ENCODE measurements at places on chromosomes 12 and 14.
A peak's percentile ranks its signal among the peaks of the same experiment; 100 is the strongest.

DNA sequence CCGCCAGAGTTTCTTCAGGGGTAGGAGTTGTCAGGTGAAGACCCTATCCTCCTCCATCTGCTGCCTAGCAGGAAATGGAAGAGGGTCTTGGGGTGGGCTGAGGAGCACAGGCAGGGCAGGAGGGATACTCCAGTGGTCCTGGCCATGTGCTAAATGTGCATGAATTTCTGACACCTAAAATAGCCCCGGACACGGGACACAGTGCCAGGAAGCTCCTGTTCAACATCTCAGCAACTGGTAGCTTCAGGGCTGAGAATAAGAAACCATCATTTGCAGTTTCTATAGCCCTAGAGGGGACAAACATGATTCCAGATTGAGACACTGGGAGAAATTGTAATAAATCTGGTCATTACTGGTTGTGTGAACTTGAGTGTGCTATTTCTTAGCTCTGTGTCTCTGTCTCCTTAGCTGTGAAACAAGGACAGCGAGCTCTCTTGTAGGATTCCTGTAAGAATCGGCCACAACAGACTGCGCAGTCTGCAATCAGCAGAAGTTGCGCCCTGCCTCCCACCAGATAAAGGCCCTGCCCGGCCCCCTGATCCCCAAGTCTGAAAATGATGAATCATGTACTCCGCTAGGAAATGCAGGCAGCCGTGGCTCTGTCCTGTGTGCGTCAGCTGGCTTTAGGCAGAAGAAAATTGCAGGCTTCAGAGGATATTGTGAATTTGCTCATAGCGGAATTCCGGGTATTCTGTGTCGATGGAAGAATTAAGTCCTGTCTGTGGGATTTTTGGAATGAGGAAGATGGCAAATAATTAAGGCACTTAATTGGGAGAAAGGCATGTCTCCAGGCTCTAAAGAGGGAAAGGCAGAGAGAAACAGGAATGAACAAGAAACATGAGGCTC is 35.2 kb upstream of the MEG3 start:
- DNase-seq = no peak

GRCh38 chr12:113582521-113583218 is 111.0 kb upstream of the LHX5 start:
- no peak for DNase-seq

DNA sequence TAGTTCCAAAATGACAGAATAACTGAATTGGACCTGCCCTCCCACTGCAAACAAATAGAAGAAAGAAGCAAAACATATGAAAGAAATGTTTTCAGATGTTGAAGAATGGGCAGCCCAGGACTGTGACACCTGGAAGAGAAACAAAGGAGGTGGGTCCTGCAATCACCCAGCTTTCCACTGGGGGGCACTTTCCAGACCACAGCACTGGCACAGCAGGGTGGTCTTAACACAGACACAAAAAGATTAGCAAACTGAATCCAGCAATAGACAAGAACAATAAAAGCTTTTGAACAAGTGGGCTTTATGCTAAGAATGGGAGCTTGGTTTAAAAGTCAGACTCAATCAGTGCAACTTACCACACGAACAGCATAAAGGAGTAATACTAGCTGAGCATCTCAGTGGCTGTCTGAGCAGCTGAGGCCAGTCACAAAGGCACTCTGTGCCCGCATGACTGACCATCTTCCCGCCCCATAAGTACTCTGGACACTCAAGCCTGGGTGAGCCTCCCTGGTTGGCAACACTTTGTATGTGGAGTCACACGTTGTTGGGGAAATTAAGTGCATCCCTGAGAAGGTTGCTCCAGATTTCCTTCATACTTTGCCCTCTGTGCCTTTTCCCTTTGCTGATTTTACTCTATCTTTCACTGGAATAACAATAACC is 27.7 kb downstream of the JKAMP start:
- DNase-seq = no peak

- DNase-seq = peak; percentile 1
Measured at GRCh38 chr14:104547998-104548700, 31.4 kb upstream of the C14orf180 start.

DNA sequence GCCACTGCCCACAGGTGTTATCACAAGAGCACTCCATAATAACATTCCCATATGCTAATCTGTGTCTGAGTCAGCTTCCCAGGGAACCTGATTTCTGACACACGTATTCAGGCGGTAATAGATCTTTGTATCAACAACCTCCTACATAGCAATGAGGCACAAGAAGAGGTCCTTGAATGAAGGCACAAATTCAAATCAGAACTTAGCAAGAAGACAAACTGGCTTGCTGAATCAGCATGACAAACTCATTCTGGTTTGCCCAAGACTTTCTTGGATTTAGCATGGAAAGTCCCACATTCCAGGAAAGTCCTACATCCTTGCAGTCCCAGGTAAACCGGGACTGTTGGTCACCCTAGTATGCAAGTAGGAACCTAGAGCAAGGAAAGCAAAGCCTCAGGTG is 33.9 kb upstream of the RNU6-7 start:
- DNase-seq = no peak
